Hematopoietic multipotent progenitor cell treated with erythropoietin and hydrocortisone succinate and interleukin-3 and kit ligand, for 4 days (in vitro differentiated cells): ENCODE measurements at places on chromosomes 3 and 15.

DNA sequence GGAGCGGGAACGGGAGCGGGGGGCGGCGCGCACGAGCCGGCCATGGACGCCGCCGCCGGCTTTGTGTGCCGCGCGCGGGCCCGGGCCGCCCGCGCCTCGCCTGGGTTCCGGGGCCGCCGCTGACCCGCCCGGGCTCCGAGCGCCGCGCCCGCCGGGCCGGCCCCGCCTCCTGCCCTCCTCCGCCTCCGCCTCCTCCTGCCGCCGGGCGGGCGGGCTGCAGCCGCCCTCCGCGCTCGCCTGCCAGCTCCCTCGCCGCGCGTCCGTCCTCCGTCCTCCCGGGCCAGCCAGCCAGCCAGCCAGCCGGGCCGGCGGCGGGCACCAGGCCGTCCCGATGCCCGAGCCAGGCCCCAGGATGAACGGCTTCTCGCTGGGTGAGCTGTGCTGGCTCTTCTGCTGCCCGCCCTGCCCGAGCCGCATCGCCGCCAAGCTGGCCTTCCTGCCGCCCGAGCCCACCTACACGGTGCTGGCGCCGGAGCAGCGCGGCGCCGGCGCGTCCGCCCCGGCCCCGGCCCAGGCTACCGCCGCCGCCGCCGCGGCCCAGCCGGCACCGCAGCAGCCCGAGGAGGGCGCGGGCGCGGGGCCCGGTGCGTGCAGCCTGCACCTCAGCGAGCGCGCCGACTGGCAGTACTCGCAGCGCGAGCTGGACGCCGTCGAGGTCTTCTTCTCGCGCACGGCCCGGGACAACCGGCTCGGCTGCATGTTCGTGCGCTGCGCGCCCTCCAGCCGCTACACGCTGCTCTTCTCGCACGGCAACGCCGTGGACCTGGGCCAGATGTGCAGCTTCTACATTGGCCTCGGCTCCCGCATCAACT, at the start of gene ABHD17C:
Gene ABHD17C, plus strand, starts transcription at position 212 of the 812 bp plus-strand sequence. Its CDS starts 120 bp downstream, at position 332.
- peak; percentile 78 for DNase-seq

- no peak for DNase-seq
These were observed 57.5 kb downstream of the MAGEF1 start for GRCh38 chr3:184654375-184654774.

- no peak for DNase-seq
These were observed 19.9 kb upstream of the COLQ start for GRCh38 chr3:15541371-15541770.

DNA sequence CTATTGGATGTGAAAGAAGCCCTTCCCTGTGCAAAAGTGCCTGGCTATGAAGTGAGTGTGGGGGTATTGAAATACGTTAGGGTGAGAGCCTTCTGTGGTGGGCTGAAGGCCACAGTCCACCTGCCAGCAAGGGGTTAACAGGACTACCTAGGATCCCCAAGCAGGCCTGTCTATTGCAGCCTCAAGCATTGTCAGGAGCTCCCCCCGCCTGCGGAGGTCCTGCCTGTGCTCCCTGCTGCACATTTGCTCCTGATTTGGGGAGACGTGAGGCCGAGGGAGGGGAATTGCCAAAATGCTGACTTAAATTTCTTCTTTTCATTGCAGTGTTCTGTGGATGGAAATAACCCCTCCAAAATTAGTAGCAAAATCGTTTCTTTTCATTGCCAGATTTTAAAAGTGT, 56.2 kb downstream of the GABRG3 start:
- DNase-seq = no peak
